Activated CD8-positive, alpha-beta T cell treated with anti-CD3 and anti-CD28 coated beads, Interleukin-2, amount 10 ng/mL, durations not matched to agents 7 days and 5 days (primary cell): ENCODE measurements at places on chromosomes 4 and X. TPM values are rescaled to one million over a fixed set of nuclear protein-coding genes. Genes with fewer than 3 reads are reported as not detected.
A peak's percentile ranks its signal among the peaks of the same experiment; 100 is the strongest.

Gene GUCY1A1
- 0.21 TPM for total RNA-seq

- DNase-seq, result no peak
Observed at GRCh38 chrX:41761702-41762101, 37.7 kb downstream of the GPR82 start.

GRCh38 chrX:56817179-56817578 is 88.1 kb downstream of the NBDY start:
- no peak for DNase-seq

- DNase-seq, result no peak
Observed at GRCh38 chr4:136012220-136012619, 1520.1 kb downstream of the PCDH18 start.

DNA sequence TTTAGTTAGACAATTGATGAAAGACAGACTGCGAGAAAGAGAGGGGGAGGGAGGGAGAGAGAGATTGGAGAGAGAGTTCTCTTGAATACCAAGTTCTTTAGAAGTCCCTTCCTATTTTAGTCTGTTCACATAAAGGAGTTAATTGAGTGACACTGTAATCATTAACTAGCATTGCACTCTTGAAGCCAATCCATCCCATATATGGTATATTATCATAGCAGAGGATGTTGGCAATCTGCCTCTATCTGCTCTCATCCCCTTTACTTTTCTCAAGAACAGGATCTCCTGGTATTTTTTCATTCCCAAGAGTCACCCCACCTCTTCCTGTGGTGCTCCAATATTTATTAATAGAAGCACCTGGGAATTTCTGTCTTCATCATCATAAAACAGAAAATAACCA is 959.6 kb upstream of the NDST4 start:
- DNase-seq, result no peak

GRCh38 chr4:23945451-23946017 is 55.7 kb upstream of the PPARGC1A start:
- DNase-seq, result no peak

GRCh38 chrX:54358424-54359211 is 772 bp upstream of the WNK3 start:
- DNase-seq, result peak; percentile 26

GRCh38 chr4:78592088-78592783 is 40.7 kb downstream of the ANXA3 start:
- DNase-seq, result peak; percentile 24

GRCh38 chr4:101933855-101934254 is 143.3 kb downstream of the BANK1 start:
- DNase-seq, result no peak

Gene CLDN2
- total RNA-seq, result not detected

Gene CPZ
- total RNA-seq, result 0.23 TPM

- no peak for DNase-seq
Observed at GRCh38 chr4:156754832-156755570, 216.6 kb downstream of the PDGFC start.

Gene UGT2A1
- not detected for total RNA-seq
